ENCODE measurements at places on chromosomes 3 and 15.
A peak's percentile ranks its signal among the peaks of the same experiment; 100 is the strongest.

- peak; percentile 65 for DNase-seq
These were observed 63.0 kb downstream of the CHSY1 start for GRCh38 chr15:101188637-101189408.

- DNase-seq: no peak
These were observed 25.0 kb upstream of the ATP1B3 start for GRCh38 chr3:141851411-141851810.

GRCh38 chr3:186815435-186815834 is 9.2 kb upstream of the RFC4 start:
- DNase-seq: peak; percentile 45

GRCh38 chr15:68592054-68592453 is 13.3 kb downstream of the CORO2B start:
- DNase-seq: peak; percentile 37

Data from LHCN-M2 (cell line).